CD8-positive, alpha-beta memory T cell (primary cell): ENCODE measurements at places on chromosomes 3 and 15. TPM values are rescaled to one million over a fixed set of nuclear protein-coding genes. Genes with fewer than 3 reads are reported as not detected.

GRAMD1C gene
- 0.47 TPM for total RNA-seq

ATR gene
- total RNA-seq = 38.9 TPM

MNS1 gene
- 0.82 TPM for total RNA-seq

MFGE8 gene
- 27.1 TPM for total RNA-seq

FEM1B gene
- 39.6 TPM for total RNA-seq
